GM10248 (cell line): ENCODE measurements at places on chromosomes 12 and 14.

- no peak for DNase-seq
Measured at GRCh38 chr14:53630336-53630735, 326.3 kb downstream of the BMP4 start.

DNA sequence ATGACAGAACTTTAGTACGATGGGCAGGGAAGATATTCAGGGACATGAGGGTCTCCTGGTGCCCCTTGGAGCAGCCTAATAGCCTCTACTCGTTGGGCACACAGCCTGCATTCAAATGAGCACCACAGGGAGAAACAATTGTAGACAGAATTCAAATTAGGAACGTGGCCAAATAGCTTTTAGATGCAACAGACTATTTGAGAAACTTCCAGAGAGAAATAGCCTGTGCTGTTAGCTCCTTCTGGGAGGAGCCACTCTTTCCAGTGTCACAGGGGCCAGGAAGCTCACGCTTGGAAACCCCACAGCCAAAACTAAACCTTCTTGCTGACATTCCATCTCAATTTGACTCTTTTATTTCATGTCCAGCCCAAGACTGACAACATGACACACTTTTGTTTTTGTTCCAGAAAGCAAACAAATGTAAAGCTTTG lies 114.5 kb downstream of the RPAP3 start:
- no peak for DNase-seq

DNA sequence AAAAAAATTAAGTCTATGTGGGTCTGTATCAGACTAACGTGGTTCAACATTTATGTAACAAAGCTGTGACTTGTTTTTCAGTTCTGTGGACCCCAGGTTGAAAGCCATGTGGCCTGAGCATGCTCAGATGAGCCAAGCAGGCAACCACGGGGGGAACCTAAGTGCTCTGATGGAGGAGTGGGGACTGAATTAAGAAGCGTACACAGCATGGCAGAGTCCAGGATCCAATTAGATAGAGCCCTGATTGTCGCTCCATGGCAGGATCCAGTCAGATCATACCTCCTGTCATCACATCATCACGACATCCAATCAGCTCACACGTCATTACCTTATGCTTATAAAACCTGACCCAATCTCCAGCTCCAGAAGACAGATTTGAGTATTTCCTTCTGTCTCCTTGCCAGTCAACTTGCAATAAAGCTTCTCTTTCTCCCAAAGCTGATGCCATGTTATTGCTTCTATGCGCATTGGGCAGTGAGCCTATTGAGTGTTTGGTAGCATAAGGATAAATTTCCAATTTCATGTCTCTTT lies 1013.1 kb upstream of the TMEM132C start:
- DNase-seq = no peak

GRCh38 chr14:75579338-75579864 lies 981 bp downstream of the FLVCR2 start:
- DNase-seq = no peak

- no peak for DNase-seq
Measured at GRCh38 chr12:132218527-132218875, 74.2 kb downstream of the NOC4L start.
